Ammon's horn (tissue), 1 donor: ENCODE measurements at places on chromosomes 2 and 18.

- no peak for DNase-seq
Observed at GRCh38 chr18:11823545-11823944, 27.7 kb upstream of the CHMP1B start.

DNA sequence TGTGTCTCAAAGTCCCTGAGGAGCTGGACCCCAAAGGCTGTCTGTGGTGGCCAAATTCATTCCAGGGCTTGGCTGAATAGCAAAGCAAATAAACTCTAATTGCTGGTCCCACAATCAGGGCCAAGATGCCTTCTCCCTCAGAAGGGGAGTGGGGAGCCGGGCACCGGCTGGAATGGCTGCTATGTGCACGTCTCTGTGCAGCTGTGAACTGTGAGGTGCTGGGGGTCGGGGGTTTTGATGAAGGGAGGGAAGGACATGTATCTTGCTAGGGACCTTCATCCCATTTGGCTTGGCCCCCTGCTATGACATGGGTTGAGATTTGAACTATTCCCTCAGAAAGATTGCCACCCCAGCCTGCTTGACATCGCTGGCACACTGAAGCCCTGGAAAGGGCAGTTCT lies 60.4 kb downstream of the CIB4 start:
- DNase-seq: no peak

GRCh38 chr18:9069601-9070000 lies 32.9 kb upstream of the NDUFV2 start:
- peak; percentile 16 for DNase-seq

- no peak for DNase-seq
Observed at GRCh38 chr18:74023220-74023619, 124.4 kb downstream of the FBXO15 start.

GRCh38 chr2:6148882-6149281 lies 456.7 kb downstream of the SOX11 start:
- DNase-seq: no peak

DNA sequence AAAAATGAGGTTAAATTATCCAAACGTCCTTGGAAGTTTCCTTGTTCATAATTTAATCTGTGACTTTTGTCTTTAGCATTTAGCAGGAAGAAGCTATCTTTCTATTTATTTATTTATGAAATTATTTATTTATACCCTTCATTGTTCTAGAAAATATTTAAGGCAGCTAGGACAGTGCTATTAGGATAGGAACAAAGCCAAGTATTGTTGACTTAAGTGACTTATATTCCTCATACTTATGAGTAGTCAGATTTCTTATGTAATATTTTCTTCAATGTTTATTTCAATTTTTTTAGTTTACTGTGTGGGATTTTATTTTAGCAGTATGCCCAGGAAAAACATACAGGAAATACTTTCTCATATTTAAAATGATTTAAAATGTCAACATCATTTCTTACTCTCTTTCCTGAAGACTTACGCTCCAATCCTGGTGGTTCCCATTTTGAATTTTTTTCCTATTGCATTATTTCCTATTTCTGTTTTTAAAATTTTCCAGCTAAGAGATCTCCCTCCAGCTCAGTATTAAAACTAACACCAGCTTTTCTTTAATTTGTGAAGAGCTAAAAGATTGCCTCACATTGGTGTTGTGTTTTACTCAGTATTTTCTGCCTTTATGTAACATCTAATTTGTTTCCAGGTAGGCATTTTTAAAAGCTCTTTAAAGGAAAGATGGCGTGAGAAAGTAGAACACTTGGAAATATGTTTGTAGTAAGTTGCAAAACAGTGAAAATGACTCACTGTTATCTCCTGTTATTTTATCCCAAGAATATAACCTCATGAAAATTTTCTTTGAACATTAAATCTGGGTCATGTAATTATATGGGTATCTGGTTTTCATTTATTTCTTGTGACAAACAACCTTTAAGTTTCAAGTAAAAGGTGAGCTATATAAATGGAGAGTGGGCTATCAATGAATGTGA lies 32.2 kb downstream of the MAPRE2 start:
- no peak for DNase-seq

- no peak for DNase-seq
Observed at GRCh38 chr18:46209161-46209560, 105.0 kb downstream of the HAUS1 start.

DNA sequence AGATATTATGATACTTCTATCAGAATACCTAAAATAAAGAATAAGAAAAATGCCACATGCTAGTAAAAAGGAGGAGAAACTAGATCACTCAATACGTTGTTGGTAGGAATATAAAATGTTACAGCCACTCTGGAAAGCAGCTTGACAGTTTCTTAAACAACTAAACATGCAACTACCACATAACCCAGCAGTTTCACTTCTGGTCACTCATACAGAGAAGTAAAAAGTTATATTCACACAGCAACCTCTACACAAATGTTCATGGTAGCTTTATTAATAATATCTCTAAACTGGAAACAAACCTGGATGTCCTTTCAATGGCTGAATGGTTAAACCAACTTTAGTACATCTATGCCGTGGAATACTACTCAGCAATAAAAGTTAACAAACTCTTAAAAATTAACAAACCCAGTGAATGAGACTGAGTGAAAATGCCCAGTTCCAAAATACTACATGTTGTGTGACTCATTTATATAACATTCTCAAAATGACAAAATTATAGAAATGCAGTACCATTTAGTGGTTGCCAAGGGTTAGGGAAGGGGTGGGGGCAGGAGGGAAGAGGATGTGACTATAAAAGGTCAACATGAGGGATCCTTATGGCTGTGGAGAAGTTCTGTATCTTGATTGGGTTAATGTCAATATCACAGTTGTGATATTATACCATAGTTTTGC lies 124.1 kb downstream of the MMADHC start:
- no peak for DNase-seq
